ENCODE measurements at places on chromosomes 5 and 9. TPM values are rescaled to one million over a fixed set of nuclear protein-coding genes. Genes with fewer than 3 reads are reported as not detected.

TLE1 gene
- total RNA-seq, result 46.8 TPM

BSPRY gene
- total RNA-seq, result 0.28 TPM

FBP2 gene
- not detected for total RNA-seq

PCDHGB1 gene
- total RNA-seq, result 5.0 TPM

GFPT2 gene
- 42.7 TPM for total RNA-seq

FAM169A gene
- 1.8 TPM for total RNA-seq

PCDHGA3 gene
- 1.5 TPM for total RNA-seq

RPP25L gene
- total RNA-seq, result 44.3 TPM

- H3K4me3 ChIP-seq, result no peak overlapping the region
- H3K36me3 ChIP-seq, result peaks cover 26% of the 10 kb centered on the region
- no peak for DNase-seq
- no peak overlapping the region for H3K27ac ChIP-seq
- H3K27me3 ChIP-seq, result no peaks in the 10 kb centered on the region
- H3K4me1 ChIP-seq, result peaks cover 16% of the 10 kb centered on the region
These were observed 165.0 kb downstream of the SMARCA2 start for GRCh38 chr9:2180154-2180553.

- H3K27me3 ChIP-seq, result no peaks in the 10 kb centered on the region
- DNase-seq, result no peak
- H3K4me1 ChIP-seq, result peaks cover 47% of the 10 kb centered on the region
- peak overlapping the region; percentile 93 for H3K27ac ChIP-seq
- no peak overlapping the region for H3K4me3 ChIP-seq
- H3K36me3 ChIP-seq, result no peaks in the 10 kb centered on the region
These were observed 18.4 kb downstream of the NUDT2 start for GRCh38 chr9:34347800-34348158.

DNA sequence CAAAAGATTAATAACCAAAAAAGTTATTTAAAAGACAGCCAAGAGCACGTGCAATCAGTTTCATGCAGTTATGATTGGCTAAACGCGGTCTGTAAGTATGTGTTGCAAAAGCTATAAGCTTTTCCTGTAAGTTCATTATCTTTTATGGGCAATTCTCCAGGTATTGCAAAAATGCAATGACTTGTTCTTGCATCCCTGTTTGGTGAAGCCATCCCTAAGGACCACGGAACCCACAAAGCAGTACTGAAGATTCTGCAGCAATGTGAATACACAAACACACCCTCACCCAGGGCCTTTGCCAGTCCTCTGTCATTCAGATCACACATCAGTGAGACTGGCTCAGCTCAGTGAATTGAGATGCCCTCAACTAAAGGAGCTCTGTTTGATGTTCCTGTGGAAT is 11.4 kb downstream of the GCNT4 start:
- no peaks in the 10 kb centered on the region for H3K4me1 ChIP-seq
- peaks cover 3% of the 10 kb centered on the region for H3K36me3 ChIP-seq
- no peak overlapping the region for H3K27ac ChIP-seq
- no peak overlapping the region for H3K4me3 ChIP-seq
- H3K27me3 ChIP-seq, result no peaks in the 10 kb centered on the region

DNA sequence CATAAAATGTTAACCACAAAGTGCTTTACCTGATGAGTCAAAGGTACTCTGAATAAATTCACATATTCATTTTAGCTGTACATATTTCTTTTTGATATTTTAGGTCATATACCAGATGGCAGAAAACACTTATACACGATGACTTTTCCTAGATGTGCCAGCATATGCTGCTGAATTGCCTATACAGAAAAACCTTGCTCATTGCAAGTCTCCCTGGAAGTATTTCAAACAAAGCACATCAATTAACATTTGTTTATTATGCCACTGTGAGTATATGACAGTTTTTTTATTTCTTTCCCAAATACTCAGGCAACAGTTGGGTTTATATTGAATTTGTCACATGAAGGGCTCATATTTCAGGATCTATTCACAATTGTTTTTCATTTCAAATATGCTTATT is 180.8 kb downstream of the TMEM232 start:
- H3K4me3 ChIP-seq, result no peak overlapping the region
- no peaks in the 10 kb centered on the region for H3K4me1 ChIP-seq
- H3K27me3 ChIP-seq, result no peaks in the 10 kb centered on the region
- H3K36me3 ChIP-seq, result no peaks in the 10 kb centered on the region
- DNase-seq, result no peak

- no peaks in the 10 kb centered on the region for H3K36me3 ChIP-seq
- H3K4me3 ChIP-seq, result no peak overlapping the region
- H3K27ac ChIP-seq, result no peak overlapping the region
- H3K4me1 ChIP-seq, result no peaks in the 10 kb centered on the region
These were observed 410.9 kb upstream of the TRPC7 start for GRCh38 chr5:136776022-136776927.

DNA sequence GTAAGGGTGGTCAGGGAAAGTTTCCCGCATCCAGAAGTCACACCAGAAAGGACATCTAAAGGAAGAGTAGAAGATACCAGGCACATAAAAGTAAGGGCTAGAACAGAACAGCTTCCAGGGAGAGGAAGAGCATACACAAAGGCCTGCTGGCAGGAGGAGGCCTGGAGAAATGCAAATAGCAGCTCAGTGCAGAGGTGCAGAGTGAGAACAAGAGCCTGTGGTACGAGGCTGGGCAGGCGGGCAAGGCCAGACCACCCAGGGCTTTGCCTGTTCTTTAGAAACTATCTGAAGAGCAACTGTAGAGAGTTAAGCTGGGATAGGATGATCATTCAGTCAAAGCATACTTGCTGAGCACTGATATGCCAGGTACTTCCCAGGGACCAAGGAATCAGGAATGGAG is 115.3 kb downstream of the DROSHA start:
- H3K4me3 ChIP-seq, result no peak overlapping the region
- no peaks in the 10 kb centered on the region for H3K4me1 ChIP-seq
- H3K36me3 ChIP-seq, result peaks cover 13% of the 10 kb centered on the region
- H3K27ac ChIP-seq, result no peak overlapping the region
- no peaks in the 10 kb centered on the region for H3K27me3 ChIP-seq

DNA sequence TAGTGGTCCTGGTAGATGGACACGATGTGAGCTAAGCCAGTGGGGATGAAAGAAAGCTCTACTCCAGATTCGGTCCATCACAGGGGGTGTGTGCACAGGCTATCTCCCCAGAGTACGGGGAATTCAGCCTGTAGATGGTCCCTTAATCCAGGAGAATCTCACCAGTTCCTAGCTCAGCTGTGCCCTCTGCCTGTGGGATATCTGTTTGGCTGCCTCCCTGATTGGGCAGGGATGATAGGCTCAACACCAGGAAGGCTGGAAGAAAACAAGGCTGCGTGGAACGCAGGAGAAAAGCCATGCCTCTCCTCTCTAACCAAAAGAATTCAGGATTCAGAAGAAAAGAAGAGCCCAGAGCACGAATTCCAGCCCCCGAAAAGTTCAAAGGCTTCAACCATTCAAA is 40.9 kb downstream of the VLDLR start:
- H3K36me3 ChIP-seq, result no peaks in the 10 kb centered on the region
- no peak for DNase-seq
- H3K27me3 ChIP-seq, result no peaks in the 10 kb centered on the region
- H3K4me3 ChIP-seq, result no peak overlapping the region

- no peaks in the 10 kb centered on the region for H3K36me3 ChIP-seq
- no peak overlapping the region for H3K27ac ChIP-seq
- H3K27me3 ChIP-seq, result no peaks in the 10 kb centered on the region
These were observed 28.7 kb downstream of the GFRA3 start for GRCh38 chr5:138245717-138246116.

- no peak for DNase-seq
- H3K36me3 ChIP-seq, result no peaks in the 10 kb centered on the region
- H3K4me1 ChIP-seq, result no peaks in the 10 kb centered on the region
- H3K4me3 ChIP-seq, result no peak overlapping the region
- no peak overlapping the region for H3K27ac ChIP-seq
These were observed 8.8 kb downstream of the AK8 start for GRCh38 chr9:132869266-132869665.

DNA sequence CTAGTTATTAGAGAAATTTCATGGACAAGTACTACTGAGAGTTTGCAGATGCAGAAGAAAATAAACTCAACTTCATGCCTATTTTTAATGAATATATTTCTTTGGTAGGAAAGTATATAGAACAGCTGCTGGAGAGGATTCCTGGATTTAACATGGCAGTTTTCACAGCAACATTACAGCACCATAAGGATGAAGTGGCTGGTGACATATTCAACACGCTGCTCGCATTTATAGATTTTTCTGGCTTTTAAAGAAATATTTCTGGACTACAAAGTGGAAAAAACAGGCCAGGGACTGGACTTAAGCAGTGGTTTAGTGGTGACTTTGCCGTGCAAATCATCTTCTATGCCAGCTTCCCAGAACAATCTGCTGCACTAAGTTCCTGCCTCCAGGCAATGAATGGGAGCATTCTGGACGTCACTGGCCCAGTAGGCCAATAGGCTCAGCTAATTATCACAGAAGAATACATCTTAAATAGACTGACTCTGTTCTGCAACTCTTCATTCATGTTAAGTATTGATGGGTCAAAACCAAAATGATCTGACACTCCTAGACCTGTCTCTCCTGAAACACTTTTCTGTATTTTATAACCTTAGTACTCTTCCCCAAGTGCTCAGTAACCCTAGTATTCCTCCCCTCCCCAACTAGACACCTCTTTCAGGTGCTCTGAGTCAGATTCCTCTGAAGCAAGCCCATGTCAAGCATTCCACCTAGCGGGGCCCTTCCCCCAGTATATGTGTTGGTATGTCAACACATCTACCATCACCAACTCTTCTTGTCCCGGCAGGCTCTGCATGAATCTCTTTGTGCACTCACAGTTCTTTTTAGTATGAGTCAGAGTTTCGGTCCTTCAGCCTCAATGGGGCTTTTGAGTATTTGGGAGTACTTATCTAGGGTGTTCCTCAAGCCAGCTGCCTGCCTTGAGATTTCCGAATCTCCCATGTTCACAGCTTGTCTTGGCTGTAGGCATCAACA is 625.5 kb downstream of the CHSY3 start:
- DNase-seq, result no peak
- H3K4me1 ChIP-seq, result no peaks in the 10 kb centered on the region
- H3K27me3 ChIP-seq, result no peaks in the 10 kb centered on the region
- H3K36me3 ChIP-seq, result no peaks in the 10 kb centered on the region
- H3K4me3 ChIP-seq, result no peak overlapping the region

DNA sequence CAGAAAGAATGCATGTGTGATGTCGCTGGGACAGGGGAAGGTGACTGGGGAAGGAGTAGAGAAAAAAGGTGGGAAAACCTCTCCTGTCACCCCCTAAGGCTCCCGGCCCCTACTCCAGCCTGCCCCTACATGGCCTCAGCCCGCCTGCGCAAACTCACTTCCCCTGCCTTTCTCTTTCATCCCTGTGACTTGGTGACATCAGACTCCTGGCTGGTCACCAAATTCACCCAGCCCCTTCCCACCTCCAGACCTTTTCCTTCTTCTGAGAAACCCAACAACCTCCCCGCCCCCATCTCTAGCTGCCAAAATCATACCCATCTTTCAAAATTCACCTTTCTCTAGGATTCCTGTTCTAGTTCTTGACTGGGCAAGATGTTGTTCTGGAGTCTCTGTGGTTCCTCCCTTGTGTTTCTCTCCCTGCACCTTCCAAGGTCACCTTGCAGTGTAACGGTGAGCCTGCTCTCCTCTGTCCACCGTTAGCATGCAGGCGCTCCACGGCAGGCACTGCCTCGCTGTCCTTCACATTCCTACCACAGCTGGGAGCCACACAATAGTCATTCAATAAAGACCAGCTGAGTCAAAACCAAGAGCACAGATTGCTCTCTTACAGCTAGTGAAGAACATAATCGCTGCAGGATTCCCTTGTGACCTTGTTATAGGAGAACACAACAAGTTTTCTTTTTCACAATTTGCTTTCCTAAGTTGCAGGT is 134.5 kb downstream of the FANCC start:
- no peaks in the 10 kb centered on the region for H3K36me3 ChIP-seq
- no peaks in the 10 kb centered on the region for H3K4me1 ChIP-seq
- no peaks in the 10 kb centered on the region for H3K27me3 ChIP-seq
- DNase-seq, result no peak
- no peak overlapping the region for H3K27ac ChIP-seq

- no peak overlapping the region for H3K4me3 ChIP-seq
- peaks cover 42% of the 10 kb centered on the region for H3K4me1 ChIP-seq
- H3K27ac ChIP-seq, result peak overlapping the region; percentile 85
- no peaks in the 10 kb centered on the region for H3K36me3 ChIP-seq
- H3K27me3 ChIP-seq, result no peaks in the 10 kb centered on the region
- DNase-seq, result peak; percentile 64
These were observed 22.8 kb upstream of the DUSP1 start for GRCh38 chr5:172793577-172794488.

DNA sequence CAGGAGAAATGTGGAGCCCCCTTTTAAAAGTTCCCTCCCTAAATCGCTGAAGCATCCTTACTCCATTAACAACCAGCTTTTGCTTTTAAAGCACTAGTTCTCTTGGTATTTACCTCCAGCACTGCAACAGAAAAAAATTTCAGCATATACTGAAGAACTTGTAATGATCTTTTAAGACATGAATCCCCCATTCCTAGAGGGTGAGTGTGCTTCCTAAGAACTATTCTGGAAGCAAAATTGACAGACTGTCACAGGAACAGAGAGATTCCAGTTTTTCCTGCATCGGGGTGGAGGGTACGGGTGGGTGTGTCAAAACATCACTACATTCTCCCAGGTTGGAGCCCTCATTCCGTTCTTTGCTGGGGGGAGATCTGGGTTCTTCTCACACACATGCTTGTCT is 151.9 kb downstream of the EBF1 start:
- no peak overlapping the region for H3K27ac ChIP-seq
- no peak for DNase-seq
- H3K4me3 ChIP-seq, result no peak overlapping the region
- H3K4me1 ChIP-seq, result no peaks in the 10 kb centered on the region

DNA sequence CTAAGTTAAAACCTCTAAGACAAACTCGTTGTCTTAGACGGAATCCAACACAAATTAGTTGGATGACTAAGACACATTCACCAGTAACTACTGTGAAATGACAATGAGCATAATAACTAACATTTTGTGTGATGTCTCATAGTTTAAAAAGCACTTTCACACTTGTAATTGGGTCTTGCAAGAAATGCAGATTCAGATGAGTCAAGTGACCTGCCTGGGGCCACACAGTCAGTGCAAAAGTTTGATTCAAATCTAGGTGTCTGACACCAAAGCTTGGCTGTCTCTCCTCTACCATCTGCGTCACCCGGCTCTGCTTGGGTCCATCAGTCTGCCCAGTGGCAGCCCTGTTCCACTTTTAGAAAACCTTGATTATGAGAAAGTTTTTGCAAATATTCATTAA is 143.7 kb downstream of the TTLL11 start:
- DNase-seq, result no peak
- H3K36me3 ChIP-seq, result no peaks in the 10 kb centered on the region
- H3K27ac ChIP-seq, result no peak overlapping the region
- H3K4me1 ChIP-seq, result no peaks in the 10 kb centered on the region
- H3K4me3 ChIP-seq, result no peak overlapping the region

DNA sequence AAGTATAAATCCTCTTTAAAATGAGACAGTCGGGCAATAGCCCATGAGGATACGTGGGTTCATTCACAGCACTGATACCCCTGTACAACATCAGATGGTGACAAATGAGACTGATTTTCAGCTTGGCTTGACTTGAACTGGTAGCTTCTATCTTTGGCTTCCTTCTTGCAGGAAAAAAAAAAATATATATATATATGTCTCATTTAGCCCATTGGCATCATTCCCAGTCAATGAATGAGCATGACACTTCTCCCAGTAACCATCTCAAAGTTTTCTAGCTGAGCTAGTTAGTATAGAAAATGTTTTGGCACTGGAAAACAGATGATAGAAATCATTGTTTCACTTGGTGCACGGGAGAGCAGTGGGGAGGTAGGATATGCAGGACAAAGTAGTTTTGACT is 222.5 kb upstream of the TAS2R1 start:
- no peaks in the 10 kb centered on the region for H3K36me3 ChIP-seq
- no peak for DNase-seq
- H3K4me3 ChIP-seq, result no peak overlapping the region
- H3K27ac ChIP-seq, result no peak overlapping the region
- H3K4me1 ChIP-seq, result no peaks in the 10 kb centered on the region
- H3K27me3 ChIP-seq, result no peaks in the 10 kb centered on the region

Data from sigmoid colon (tissue), 7 donors.